ENCODE measurements at places on chromosomes 1 and 21.

GRCh38 chr1:235079443-235080296 lies 49.0 kb downstream of the TOMM20 start:
- no peak for DNase-seq

GRCh38 chr21:35681946-35682345 lies 378.4 kb downstream of the SETD4 start:
- DNase-seq = no peak

DNA sequence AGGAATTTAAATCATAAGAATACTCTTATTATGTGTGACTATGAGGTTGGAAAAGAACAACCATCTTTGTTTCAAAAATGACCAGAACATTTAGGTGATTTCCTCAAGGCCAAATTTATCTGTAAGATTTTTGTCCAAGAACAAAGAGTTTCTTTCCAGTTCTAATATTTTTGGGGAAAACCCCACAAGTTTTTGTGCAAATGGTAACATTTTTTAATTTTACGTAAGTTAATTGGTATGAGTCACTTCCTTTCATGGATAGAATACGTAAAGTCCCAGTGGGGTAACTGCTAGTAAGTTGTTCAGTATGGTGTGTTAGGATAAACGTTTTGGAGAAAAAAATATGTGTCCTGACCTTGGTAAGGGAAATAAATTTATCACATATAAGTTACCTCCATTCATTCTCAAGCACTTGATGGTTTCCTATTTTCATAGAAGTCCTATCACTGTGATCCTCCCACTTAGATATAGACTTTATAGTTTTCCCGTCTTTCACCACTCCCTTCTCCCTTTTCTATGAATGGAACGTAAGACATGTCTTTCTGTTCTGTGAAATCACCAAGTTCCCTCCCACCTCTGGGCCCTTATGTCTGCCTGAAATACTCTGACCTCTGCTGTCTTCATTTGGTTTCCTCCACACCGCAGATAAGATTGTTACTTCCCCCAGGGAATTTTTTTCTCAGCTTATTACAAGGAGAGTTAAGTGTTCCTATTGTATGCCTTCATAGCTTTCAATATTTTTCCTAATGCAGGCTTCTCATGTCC lies 34.9 kb upstream of the TSNAX start:
- DNase-seq = peak; percentile 20

DNA sequence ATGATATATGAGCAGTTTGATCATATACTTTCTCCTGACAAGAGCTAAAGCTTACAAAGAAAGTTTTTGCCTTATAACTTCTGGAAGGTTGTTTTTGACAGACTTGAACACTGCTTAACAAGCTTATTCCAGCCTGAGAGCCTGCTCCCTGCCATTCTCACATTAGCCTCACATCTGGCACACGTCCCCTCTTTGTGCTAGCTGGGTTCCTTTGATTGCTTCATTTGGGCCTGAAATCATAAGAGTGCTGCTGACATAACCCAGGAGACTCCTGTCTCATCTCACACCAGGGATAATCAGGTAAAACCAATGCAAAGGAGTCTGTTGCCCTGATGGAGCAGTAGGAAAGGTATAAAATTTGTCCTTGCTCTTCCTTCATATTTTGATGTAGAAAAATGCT lies 1411.7 kb upstream of the B3GALT2 start:
- no peak for DNase-seq

- no peak for DNase-seq
These were observed 281.1 kb upstream of the DUSP10 start for GRCh38 chr1:222023025-222023424.

DNA sequence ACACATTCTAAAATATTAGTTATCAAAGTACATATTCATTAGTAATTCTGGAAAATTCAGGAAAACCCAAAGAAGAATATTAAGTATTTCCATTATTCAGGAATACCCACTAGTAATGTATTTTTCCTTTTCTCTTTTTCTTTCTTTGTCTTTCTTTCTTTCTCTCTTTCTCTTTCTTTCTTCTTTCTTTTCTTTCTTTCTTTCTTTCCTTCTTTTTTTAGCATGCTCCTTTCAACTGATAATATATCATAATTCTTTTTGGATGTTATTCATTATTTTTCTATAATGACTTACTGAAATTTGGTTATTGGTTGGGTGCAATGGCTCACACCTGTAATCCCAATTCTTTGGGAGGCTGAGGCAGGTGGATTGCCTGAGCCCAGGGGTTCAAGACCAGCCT lies 175.6 kb upstream of the RAB4A start:
- DNase-seq = no peak

DNA sequence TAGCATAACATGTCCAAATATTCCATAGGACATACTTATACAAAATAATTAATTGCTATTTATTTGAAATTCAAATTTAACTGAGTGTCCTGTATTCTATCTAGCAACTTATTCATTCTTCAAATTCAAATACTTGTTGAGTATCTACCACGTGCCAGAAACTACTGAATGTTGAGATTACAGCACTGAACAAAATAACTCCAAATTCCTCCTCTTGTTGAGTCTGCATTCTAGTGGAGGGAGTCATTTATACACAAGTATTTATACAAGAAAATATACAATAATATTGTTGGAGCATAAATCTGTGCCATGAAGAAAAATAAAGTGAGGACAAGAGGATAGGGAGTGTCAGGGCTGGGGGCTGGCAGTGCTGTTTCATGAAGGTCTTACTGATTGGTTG lies 43.7 kb upstream of the CDC42BPA start:
- no peak for DNase-seq

- DNase-seq = no peak
These were observed 12.3 kb downstream of the OR2T11 start for GRCh38 chr1:248622570-248623001.

- DNase-seq = no peak
These were observed 1342.7 kb upstream of the ADGRL4 start for GRCh38 chr1:80349218-80349617.

DNA sequence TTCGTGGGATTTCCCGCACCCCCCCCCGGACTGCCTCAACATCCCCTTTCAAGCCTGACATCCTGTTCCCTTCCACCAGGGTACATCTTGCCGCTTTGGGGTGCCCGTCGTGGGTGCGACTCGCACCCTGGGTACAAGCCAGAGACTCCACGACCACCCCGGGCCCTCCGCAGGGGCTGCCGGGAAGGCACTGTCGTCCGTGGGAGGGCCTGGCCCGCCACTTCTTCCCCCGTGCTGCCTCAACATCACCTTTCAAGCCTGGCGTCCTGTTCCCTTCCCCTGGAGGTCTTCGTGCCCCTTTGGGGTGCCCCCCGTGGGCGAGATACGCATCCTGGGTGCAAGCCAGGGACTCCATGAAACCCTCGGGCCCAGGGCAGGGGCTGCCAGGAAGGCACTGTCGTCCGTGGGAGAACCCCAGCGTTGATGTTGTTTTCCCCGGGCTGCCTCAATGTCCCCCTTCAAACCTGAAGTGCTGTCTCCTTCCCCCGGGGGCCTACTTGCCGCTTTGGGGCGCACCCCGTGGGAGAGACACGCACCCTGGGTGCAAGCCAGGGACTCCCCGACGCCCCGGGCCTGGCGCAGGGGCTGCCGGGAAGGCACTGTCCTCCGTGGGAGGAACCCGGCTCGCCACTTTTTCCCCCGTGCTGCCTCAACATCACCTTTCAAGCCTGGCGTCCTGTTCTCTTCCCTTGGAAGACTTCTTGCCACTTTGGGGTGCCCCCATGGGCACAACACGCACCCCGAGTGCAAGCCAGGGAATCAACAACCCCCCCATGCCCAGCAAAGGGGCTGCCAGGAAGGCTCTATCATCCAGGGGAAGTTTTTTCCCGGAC lies 138.6 kb downstream of the LIPI start:
- no peak for DNase-seq

DNA sequence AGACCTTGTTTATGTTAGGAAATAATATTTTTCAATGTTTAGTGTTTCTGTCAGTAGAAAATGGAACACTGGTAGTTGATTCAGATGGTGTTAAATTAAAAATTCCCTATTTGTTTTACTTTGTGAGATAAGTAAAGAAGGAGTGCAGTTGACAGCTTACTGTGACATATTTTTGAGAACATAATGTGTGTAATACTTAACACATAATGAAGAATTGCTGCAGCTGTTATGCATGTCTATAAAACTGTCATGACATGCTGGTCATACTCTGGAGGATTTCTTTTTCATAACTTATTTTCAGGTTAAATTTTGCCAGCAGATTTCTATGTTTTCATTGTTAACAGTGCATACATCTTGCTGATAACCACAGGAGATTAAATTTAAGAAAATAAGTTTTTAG lies 296.1 kb downstream of the CTH start:
- DNase-seq = no peak

DNA sequence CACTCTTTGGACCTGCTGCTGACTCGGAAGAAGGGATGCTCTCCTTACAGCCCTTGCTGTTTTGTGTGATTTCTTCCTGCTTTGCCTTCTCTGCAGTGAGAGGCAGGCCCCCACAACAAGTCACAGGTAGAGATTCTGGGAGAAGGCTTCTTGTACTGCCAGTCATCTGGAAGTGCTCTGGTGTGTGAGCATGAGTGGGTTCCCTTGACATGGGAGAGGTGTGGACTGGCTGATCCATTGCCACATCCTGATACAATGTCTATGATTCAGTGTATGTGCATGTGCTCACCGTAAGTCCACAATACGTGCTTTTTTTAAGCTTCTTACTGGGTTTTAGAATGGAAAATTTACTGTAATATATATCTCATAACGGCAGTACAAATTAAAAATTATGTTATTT lies 46.0 kb upstream of the PLA2G4A start:
- DNase-seq = no peak

DNA sequence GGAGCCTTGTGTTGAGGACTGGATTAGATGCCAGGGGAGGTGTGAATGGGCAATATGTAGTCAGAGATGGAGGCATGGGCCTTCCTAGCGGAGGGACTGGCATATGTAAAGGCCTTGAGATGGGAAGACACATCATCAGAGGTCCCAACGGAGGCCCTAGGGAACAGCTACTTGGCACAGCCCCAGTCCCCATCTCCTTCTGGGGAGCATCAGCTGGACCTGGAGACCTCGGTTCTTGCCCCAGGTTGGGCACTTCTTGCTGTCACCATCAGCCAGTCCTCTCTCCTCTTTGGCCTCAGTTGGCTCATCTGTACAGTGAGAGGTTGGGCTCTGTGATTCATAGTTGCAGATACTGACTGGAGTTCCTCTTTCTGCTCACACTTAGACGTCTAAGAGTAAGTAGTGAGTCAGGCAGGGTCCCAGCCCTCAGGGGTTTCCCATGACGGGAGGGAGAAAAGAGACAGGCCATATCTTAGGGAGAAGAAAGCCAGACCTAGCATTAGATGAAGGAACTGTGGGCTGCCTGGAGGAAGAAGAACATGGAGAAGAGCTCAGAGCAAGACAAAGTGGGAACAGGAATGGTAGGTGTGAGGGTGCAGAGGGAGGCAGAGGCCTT lies 3.4 kb upstream of the MARCKSL1 start:
- DNase-seq = no peak

DNA sequence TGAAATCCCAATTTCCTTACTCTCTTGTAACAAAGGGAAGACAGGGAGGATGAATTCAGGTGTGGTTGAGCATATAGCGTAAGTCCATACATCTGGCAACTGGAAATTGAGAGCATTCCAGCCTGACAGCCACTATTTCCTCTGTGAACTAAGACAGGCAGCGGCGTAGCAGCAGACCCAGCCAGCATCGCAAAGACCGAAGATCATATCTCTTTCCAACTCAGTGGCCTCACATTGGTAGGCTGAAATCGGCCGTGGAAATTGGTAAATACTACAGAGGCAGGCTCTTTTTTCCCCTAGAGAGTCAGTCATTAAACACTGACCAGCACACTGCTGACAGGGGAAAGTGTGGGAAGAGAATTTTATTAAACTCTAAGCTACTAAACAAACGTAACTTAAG lies 43.4 kb downstream of the TARBP1 start:
- DNase-seq = no peak

GRCh38 chr1:25803368-25803767 lies 3.4 kb downstream of the SELENON start:
- DNase-seq = no peak

DNA sequence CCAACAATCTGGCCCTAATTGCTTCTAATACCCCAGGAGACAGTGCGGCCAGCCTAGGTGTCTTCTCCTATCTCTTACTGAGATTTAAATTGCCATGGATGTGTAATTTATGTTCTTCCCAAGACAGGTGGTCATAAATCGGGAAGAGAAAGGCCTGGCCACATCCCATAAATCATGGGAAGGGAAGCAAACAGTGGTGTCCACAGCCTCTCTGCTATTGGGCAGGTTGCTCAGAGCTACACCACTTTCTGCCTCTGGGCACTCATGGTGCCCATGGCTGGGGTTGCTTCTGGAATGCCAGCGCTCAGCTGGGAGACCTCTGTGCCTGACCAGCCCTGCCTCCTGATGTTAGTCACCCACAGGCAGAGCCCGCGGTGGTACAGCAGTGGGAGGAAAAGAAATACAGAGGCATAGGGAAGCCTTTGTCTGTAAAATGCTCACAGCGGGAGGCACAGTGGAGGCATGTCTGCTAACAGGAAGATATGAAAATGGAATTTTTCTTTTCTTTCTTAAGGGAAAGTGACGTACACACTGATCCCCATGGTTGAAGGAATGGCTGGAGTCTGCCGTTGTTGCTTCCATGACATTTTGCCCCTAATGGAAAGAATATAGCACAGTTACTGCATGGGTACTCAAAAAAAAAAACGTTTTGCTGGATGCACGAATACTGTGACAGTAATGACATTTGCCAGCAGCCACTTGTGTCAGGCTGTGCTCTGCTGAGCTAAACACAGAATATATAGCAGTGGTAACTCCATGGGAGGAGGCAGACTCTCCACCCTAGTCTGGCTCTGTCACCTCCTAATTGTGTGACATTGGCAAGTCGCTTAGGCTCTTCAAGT lies 21.9 kb downstream of the MTARC1 start:
- DNase-seq = no peak

- DNase-seq = no peak
These were observed 80.5 kb downstream of the ENAH start for GRCh38 chr1:225572422-225572821.

DNA sequence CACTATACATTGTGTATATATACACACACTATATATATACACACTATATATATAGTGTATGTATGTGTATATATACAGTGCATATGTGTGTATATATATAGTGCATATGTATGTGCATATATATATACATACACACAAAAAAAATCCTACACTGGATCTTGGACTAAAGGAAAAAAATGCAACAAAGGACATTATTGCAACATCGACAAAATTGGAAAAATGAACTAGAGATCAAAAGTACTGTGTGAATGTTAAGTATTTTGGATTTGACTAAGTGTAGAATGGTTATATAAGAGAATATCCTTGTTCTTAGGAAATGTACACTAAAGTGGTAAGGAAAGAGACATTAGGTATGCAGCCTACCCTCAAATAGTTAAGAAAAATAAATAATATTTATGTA lies 36.5 kb downstream of the SMYD3 start:
- no peak for DNase-seq

DNA sequence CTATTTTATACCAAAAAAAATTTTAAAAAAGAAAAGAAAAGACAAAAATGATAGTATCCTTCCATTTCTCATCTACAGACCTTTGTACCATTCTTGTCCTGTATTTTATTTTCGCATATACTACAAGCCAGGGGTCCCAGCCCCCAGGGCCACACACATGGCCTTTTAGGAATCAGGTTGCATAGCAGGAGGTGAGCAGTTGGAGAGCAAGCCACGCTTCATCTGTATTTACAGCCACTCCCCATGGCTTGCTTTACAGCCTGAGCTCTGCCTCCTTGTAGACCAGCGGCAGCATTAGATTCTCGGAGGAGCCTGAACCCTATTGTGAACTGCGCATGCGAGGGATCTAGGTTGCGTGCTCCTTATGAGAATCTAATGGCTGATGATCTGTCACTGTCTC lies 39.8 kb downstream of the RASSF5 start:
- no peak for DNase-seq

- DNase-seq = no peak
These were observed 5.7 kb downstream of the QSOX1 start for GRCh38 chr1:180160357-180160756.

All from CD4-positive, alpha-beta T cell (primary cell).